Stimulated activated CD4-positive, alpha-beta T cell treated with anti-CD3 and anti-CD28 coated beads, Interleukin-15, amount 100 ng/mL, for 1 hour (primary cell): ENCODE measurements at places on chromosomes 1 and 21.

- peak; percentile 57 for DNase-seq
These were observed 1.1 kb upstream of the JUN start for GRCh38 chr1:58784758-58785441.

GRCh38 chr1:1072849-1073742 lies 1.0 kb downstream of the RNF223 start:
- no peak for DNase-seq

GRCh38 chr1:18752409-18752808 lies 107.1 kb downstream of the TAS1R2 start:
- DNase-seq: no peak

DNA sequence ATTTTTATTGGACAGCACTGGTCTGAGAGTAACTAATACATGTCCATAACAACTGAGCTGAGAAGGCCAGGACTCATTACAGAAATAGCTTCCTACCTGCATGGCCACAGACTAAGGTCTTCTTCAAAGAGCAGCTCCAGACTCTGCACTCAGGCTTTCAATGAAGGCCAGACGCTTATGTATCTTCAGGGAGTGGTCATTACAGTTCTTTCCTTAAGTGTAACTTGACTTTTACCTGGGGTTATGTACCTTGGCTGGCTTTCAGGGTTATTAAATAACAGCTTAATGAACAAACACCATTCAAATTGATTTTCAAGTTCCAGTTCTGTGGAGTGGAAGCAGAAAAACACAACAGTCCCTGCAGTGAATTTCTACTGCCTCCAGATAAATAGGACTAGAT lies 23.8 kb upstream of the SLC22A15 start:
- DNase-seq: no peak

- no peak for DNase-seq
These were observed 7.6 kb downstream of the EFHD2 start for GRCh38 chr1:15417059-15417934.

DNA sequence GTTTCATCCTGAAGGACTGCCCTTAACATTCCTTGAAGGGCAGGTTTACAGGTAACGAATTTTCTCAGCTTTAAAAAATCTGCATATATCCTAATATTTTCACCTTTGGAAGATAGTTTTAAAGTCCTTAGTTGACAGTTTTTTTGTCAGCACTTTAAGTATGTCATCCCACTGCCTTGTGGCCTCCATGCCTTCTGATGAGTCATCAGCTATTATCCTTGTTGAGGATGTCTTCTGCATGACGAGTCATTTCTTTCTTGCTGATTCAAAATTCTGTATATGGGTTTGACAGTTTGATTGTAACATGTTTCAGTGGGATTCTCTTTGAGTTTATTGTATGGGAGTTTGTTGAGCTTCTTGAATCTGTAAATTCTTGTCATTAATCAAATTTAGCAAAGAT lies 500.6 kb downstream of the DISC1 start:
- no peak for DNase-seq

- no peak for DNase-seq
These were observed 51.8 kb upstream of the CXADR start for GRCh38 chr21:17461014-17461413.

GRCh38 chr1:98515744-98516143 lies 145.8 kb upstream of the SNX7 start:
- DNase-seq: no peak

GRCh38 chr1:180020017-180020416 lies 65.4 kb downstream of the CEP350 start:
- no peak for DNase-seq

- DNase-seq: no peak
These were observed 42.8 kb upstream of the KRTAP11-1 start for GRCh38 chr21:30924146-30924700.

DNA sequence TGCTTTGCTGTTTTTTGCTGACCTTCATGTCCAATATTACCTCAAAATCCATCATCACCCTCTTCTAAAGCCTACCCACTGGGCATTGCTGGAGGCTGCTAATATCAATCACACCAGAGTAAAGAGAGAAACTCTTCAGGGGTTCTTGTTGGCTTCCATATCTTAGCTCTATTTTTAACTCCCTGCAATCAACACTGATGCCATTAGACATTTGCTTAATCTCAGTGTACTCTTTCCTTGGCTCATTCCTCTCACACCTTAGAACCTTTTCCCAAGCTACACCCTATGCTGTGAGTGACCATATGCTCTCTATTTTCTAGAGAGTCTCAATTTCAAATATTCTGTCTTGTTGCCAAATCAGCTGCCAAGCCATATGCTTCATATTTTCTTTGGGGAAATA lies 40.6 kb upstream of the RABGAP1L start:
- no peak for DNase-seq

DNA sequence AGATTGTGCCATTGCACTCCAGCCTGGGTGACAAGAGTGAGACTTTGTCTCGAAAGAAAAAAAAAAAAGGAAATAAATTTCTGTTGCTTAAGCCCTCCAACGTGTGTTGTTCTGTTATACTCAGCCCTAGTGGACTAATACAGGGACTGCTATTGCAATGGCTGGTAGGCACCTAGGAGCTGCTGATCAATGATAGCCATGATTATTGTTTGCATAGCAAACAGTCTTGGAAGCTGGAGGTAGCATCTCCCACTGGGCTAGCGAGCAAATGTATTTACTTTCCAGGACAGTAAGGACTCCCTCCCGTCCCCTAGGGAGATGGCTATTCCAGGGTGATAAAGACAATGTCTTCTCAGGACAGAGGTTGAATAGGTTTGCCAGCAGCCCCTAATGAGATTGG lies 13.5 kb upstream of the TNFRSF8 start:
- DNase-seq: no peak

DNA sequence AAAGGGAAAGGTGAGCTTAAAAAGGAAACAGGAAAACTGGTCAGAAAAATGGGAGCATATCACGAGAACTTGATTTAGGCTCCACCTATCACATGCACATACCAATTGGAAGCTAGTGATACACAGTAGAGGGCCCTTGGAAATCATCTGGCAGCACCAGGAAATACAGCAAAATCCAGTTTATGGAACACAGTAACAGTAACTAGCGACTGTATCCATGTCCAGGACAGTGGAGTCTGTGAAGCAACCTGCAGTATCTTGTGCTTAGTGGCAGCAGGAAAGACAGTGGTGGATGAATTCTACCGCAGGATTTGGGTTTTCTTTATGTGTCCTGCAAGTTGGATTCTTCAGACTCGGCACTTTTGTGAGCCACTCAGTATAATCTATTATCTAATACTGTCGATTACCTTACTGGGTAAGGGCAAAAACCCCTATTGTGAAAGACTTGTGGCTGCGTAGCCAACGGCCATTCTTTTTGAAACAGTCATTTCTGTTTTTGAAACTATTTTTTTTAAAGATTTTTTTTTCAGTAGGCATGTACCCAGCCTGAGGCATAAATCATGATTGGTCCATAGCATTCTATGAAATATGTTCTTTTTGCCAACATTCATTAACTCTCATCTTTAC lies 1.6 kb upstream of the KDM4A start:
- no peak for DNase-seq

GRCh38 chr1:162215902-162216301 lies 146.4 kb downstream of the NOS1AP start:
- no peak for DNase-seq

DNA sequence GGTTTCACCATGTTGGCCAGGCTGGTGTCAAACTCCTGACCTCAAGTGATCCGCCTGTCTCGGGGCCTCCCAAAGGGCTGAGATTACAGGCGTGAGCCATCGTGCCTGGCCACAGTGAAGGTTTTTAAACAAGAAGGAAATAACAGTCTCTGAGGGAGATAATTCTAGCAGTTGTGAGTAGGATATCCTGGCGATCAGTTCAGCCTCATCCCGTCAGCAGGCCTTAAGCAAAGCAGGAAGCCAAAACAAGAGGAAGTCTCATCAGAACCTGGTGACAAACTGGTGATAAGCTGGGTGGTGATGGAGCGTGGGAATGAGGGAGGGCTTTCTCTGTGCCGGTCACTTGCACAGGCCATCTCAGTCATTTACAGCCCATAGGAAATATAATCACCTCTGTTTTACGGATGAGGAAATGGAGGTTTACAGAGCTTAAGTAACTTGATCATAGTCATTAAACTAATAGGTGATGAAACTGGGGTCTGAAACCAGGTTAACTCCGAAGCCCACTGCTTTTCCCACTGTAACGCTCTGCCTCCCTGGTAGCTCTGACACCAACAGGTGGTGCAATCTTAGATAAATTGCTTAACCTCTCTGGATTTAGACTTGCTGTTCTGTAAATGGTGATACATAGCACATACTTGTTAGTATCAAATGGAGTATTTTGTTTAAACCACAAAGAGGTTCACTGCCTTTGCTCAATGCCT lies 40.8 kb upstream of the A3GALT2 start:
- DNase-seq: no peak

DNA sequence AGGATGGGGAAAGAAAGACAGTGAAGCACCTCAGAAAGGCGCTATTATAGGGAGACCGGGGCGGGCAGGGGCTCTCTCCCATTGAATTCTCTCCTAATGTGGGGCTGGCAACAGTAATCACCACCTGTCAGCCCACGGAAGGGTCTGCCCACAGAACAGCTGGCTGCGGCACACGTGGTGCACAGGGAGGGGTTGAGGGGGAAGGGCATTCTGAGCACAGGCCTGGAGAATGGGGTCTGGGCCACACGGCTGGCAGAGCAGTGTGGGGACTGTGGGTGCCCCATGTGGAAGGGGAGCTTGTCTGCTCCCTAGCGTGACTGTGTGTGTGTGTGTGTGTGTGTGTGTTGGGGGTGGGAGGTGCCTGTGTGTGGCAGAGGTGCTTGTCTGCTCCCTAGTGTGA lies 4.1 kb downstream of the OLFML3 start:
- DNase-seq: no peak

DNA sequence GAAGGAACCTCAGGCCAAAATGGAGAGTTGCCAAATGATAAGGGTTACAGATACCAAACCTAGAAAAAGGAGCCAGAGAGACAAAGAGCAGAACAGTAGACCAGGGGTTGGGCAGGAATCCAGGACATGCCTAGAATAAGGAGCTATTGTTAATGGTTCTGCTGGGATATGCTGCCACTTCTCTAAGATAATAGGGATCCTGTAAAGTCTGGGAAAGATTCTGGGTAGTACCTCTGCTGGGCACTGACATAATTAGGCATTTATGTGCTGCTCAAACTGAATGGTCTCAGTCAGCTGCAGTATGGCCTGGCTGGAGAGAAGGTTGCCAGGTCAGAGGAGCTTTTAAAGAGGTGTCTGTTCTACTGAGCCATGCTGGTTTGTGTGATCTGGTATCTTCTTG lies 19.9 kb upstream of the NRIP1 start:
- DNase-seq: no peak

DNA sequence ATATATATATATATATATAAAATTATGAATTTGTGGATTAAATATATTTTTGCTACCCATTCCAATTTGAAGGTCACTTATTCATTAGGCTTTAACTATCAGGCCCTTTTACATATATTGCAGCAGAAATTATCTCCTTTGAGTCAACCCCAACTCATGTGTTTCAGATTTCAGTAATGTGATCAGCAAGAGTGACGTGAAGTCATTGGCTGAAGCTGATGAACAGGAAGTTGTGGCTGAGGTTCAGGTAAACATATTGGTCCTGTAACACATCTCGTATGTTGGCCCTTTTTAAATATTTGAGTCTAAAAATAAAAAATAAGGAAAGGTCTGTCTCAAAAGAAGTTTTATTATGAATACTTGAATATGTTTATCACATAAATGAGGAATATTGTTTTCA lies 8.5 kb downstream of the VPS45 start:
- DNase-seq: no peak

GRCh38 chr1:215547011-215547410 lies 20.1 kb upstream of the KCTD3 start:
- DNase-seq: no peak

DNA sequence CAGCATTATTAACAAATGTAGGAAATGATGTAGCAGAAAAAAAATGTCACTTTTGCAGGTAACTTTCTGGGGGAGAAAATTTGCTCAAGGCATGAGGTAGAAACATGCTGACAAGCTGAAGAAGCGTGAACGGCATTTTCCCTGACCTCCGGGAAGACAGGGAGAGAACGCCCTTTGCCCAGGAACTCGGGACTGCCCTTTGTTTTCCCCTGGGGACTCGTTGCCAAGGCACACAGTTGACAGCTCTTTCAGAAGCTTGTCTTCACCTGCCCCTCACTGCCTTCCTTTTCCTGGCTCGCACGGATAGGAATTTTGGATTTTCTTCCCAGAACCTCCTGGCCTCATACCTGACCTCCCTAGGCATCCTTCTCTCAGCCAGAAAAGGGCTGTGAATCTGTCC lies 52.7 kb upstream of the COA6 start:
- DNase-seq: no peak

- no peak for DNase-seq
These were observed 5.3 kb downstream of the TTC24 start for GRCh38 chr1:156584813-156585212.

DNA sequence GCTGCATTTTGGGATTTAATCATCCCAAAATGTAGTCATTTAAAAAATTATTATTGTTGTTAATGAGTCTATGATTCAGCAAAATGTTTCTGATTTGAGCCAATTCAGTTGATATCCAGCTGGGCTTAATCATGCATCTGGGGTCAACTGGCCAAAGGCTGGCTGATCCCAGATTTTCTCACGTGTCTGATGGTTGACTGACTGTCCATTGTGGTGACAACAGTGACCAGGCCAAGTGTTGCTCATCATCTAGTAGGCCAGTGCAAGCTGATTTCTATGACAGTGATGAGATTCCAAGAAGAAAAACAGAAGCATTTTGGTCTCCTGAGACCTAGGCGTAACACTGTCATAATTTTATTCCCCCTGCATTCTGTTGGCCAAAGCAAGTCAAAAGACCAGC lies 80.1 kb upstream of the ZC3H11B start:
- DNase-seq: no peak

- DNase-seq: no peak
These were observed 57.9 kb downstream of the SASS6 start for GRCh38 chr1:100074604-100075395.

DNA sequence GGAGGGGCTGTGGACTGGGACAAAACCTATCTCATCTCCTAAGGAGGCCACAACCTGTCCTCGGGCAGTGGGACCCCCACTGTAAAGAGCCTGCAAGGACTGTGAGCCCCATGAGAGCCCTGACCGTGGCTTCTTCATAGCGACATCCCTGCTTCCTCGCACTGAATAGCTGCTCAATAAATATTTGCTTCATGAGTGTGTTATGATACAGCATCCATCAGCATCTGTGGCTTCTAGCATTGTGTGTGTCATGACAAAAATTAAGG lies 40.5 kb upstream of the CSF3R start:
- DNase-seq: no peak

GRCh38 chr1:17191990-17192242 lies 13.0 kb upstream of the PADI1 start:
- no peak for DNase-seq

- no peak for DNase-seq
These were observed 8.0 kb downstream of the PLXNA2 start for GRCh38 chr1:208235982-208236761.
